Thoracic aorta (tissue), 2 donors: ENCODE measurements at places on chromosomes 6 and 20.

GRCh38 chr20:8675896-8676295 is 393.0 kb upstream of the PLCB4 start:
- no peak for DNase-seq

- DNase-seq: no peak
These were observed 6.7 kb downstream of the PFDN4 start for GRCh38 chr20:54214566-54214965.

GRCh38 chr6:129469070-129469662 is 240.8 kb downstream of the ARHGAP18 start:
- DNase-seq: no peak

GRCh38 chr20:44706301-44707017 is 8.7 kb upstream of the CCN5 start:
- peak; percentile 76 for DNase-seq

- no peak for DNase-seq
These were observed 16.6 kb downstream of the CTCFL start for GRCh38 chr20:57508381-57508780.

DNA sequence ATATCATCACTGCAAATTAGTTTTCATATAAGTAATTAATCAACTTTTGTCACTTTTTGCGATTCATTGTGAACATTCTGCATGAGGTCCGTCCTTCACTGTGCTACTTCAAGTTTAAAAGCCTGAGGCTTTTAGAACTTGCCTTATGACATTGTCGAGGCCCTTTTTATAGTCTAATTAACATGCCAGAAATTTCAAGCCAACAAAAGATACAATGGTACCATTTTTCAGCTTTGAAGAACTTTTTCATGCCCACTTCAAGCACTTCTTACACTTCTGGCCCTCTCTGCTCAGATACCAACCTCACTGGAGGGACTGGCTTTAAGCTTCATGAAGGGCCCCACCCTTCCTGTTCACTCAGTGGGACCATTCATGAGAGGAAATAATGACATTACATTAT is 323.1 kb downstream of the TPBG start:
- DNase-seq: no peak

DNA sequence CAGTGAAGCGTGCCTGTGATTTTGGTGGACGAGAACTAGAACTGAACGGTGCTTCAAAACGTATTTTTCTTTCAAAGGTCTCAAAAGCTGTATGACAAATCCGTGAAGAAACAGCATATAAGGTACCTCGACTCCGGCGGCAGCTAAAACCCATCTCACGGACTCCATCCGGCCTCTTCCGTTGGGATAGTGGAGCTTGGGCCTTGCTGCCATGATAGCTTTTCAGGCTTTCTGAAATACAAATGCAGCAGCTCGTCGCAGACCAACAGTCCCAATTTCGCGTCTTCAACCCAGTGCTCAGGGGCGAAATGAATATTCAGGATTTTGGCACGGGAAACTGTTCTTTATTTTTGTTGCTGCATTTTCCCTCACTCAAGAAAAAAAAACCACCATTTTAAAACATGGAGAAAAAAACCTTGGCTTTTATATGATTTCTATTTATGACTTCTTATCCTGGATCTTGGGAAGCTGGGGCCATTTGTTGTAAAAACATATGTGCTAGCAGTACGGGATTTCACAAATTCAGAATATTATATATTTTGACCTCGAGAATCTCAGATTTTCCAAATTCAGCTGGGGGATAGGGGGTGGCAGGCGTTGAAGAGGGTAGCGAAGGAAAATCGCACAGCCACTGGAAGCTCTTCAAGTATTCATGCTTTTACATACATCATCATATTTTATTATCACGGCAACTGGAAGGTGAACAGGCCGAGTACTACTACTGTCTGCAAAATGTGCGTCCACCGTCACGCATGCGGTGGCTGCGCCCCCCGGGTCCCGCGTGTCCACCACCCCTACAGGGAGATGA is 849 bp downstream of the GSTA4 start:
- no peak for DNase-seq

DNA sequence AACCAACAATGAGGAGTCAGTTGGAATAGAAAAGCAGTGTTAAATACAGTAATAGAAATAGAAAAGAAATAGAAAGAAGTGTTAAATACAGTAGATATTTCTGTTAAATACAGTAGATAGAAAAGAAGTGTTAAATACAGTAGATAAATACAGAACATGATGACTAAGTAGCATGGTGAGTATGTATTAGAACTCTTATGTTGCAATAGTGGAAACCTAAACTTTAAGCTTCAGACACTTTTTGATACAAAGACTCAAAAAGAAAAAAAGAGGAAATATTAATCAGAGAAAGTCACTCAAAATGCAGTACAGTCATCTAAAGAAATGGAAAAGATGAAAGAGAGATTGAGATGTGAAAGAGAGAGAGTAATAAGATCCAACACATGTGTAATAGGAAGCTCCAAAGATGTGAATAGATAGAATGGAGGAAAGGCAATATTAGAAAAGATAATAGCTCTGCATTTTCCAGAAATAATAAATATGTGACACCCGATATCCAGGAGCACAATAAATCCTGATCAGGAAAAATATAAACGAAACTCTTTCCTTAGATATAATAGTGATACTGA is 131.5 kb upstream of the KCNK16 start:
- DNase-seq: no peak

DNA sequence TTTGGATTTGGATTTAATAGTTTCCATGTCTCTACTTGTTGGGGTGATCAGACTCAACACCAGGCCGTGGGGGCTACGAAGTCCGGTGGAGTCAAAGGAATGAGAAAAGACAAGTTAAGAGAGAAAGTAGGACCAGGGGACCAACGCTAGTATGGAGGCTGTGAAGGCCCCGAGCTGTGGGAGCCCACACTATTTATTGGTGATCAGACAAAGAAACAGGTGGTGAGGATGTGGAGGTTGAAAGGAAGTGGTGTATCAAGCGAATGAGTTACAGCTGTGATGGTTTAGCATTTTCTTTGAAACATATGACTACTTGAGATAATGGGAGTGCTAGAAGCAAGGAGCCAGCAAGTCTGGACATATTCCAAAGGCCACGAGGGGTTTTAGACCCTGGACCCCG is 62.4 kb downstream of the AKAP7 start:
- DNase-seq: no peak

GRCh38 chr6:33895296-33895695 is 91.5 kb upstream of the MLN start:
- DNase-seq: no peak

- DNase-seq: no peak
These were observed 4.1 kb upstream of the ENPP5 start for GRCh38 chr6:46174904-46175303.

GRCh38 chr6:150928882-150929281 is 63.4 kb downstream of the MTHFD1L start:
- no peak for DNase-seq

DNA sequence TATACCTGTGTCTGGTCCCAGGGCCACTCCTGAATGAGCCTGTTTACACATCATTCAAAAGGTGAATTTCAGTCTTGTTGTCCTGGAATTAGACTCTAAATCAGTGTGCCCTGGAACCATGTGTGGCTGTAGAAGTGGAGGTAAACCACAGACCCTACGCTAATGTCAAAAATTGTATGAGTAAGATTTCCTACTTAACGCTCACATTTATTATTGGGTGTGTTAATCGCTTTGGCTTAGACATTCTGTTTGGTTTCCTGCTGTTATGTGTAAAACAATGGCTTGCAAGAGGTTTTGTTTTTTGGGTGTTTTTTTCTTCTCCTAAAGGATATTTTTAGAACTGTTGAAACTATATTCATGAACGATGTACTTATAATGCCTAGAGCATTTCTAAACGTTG is 19.3 kb downstream of the PLCB1 start:
- DNase-seq: no peak

DNA sequence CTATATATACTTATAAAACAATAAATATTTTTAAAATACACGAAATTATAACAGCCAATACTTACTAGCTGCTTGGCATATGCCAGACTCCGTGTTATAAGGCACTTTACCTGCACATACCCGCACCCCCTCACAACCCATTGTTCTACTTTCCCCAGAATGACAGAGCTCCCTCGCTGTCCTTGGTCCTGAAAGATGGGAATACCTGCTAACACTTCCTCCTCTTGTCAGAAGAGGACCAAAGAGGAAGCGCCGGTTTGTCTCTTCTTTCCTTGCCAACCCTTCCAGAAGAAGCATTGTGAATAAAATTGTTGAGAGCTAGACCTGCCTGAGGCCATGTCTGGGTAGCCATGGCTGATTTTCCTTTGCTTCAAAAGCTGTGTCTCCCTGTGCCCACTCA is 149.3 kb downstream of the PTPRT start:
- DNase-seq: no peak

- DNase-seq: no peak
These were observed 174.5 kb upstream of the AKAP12 start for GRCh38 chr6:151065027-151065815.

DNA sequence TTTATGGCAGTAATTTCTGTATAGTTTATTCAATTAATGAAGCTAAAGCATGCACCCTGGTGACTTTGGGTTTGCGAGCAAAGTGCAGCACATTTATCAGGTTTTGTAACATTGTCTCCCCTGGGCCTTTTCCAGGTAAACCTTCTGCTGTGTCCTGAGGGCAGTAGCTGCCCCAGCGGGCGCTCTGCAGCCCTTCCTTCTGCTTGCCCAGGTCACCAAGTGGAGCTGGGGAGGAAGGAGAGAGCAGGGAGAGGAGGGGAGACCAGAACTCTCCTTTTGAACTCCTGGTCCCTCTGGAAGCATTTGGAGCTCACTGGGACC is 145.6 kb downstream of the DLL1 start:
- no peak for DNase-seq

DNA sequence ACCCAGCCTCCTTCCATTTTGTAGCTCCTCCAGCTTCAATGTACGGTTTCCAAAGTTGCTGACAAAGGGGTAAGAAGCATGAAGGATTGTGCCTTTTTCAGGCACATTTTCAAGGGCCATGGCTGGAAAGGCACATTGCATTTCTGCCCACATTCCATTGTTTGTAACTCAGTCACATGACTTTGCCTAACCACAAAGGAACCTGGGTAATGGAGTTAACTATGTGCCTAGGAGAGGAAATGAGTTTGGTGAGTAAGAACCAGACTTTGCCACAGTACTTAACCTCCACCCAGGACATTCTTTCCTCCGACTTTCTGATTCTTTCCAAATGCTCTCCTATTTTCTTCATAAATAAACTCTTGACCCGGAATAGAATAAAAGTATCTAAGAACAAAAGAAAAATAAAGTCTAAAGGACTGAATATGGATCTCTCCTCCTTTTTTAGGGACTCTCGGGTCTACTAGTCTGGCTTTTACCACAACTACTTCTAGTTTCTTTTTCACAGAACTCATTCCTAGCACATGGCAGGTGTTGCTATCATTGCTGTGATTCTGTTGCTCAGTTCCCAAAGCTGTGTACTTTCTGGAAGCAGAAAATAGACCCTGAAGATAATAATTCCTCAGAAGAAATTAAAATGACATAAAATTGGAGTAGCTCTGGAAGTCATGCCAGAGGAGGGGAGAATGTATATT is 81.5 kb upstream of the ISM1 start:
- DNase-seq: no peak

DNA sequence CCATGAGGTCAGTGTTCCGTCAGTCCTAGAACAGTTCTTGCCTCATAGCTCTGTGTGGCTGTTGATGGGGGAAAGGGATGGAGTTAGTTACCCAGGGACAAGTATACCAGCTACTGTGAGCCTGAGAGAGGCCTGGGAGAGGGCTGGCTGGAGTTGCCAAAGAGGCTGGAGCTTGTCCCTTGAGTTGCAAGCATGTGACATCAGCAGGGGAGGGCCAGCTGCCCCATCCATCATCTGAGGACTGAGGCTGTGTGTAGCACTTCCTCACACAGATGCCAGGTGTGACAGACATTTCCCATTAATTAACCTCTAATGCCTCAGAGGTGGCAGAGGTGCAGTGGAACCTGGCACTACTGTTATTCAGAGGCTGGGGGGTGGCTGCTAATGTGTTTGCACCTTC is 131.6 kb downstream of the PHACTR3 start:
- no peak for DNase-seq

GRCh38 chr6:156423829-156424228 is 353.3 kb upstream of the ARID1B start:
- DNase-seq: no peak

DNA sequence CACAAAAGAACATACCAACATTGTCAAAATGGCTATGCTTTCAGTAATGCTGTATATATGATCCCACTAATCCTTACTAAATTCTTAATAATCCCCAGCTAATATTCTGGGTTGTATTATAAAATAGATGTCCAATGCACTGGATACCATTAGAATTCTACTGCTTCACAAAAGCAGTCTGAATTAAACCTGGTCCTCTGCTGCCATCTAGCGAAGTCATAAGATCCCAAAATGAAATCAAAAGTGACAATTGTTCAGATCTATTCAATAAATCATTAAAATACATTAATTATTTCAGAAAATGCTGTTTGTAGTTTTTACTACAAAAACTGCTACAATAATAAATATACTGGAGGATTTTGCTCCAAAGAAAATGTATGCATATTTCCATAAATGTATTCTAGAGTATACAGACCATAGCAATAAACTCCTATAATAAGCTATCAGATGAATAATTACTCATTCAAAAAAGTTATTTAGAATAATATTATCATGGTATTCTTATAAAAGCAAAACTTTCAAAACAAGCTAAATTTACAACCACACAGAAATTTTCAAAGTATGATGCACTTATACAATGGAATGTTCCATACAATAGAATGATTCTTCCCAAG is 92.6 kb downstream of the RNGTT start:
- DNase-seq: no peak

GRCh38 chr20:25160467-25160866 is 35.0 kb upstream of the ENTPD6 start:
- no peak for DNase-seq

GRCh38 chr6:163772701-163773100 is 358.2 kb downstream of the QKI start:
- no peak for DNase-seq

DNA sequence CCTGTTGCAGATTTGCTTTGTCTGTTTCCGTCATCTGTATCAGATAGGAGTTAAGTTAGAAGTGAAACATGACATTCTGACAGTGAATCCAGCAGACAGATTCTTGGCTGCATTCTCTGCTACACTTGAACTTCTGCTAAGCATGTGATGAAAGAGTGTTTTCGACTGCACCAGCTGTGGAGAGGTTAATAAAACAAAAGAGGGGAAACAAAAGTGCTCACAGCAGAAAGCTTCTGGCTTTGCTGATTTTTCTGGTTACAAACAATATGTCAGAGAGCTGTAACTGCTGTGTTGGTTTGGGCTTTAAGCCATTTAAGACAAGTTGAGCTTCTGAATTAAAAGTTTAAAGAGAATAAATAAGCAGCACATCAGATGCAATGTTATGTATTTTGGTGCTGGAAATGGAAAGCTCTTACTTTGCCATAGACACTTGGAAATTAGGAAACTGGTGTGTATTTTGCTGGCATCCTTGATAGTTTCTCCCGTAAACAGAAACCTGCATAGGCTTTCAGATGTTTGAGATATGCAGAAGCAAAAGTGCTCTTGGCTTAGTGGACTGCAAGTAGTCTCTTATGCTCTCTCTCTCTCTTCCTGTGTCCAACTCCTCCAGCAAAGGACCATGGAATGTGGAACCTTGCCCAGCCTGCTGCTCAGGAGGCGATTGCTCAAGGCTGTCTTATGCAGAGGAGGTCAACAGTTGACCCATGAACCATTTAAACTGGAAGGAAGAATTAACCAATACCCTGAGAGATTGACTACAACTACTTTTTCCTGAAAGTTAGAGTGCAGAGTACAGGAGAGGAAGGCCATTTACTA is 104.9 kb downstream of the RPS12 start:
- no peak for DNase-seq

- DNase-seq: no peak
These were observed 858.1 kb downstream of the MAFB start for GRCh38 chr20:39830903-39831302.

- DNase-seq: no peak
These were observed 410.5 kb downstream of the QKI start for GRCh38 chr6:163825033-163825432.

- no peak for DNase-seq
These were observed 41.7 kb downstream of the CD2AP start for GRCh38 chr6:47519279-47519678.
